HT1080 (cell line): ENCODE measurements at places on chromosomes 2 and 18. TPM values are rescaled to one million over a fixed set of nuclear protein-coding genes. Genes with fewer than 3 reads are reported as not detected.

DNA sequence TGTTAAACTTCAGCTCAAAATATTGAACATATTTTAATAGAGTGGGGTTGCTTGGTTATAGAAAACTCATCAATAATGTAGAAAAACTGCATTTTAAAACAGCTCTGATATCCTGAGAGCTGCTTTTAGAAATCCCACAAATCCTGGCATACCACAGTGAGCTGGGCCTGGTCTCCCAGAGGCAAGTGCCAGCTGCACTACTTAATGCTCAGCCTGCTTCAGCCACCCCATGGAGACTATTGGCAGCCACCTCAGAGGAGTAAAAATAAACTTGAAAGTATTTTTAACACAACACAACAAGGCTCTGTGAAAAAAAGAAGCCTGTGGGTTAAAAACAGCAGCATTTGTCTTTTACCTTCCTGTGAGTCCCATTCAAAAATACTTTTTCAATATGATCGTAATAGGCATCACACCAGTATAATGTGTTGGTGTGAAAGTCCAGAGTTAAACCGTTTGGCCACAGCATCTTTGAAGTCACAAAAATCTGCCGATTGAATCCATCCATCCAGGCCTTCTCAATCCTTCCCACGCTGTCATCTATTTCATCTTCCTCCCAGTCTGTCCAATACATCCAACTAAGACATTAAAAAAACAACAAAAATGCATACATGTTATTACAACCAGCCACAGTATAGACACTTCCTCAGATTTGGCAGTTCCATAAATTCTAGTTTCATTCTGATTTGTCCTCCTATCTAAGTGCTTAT is 1115.3 kb downstream of the LRP1B start:
- DNase-seq = no peak

DNA sequence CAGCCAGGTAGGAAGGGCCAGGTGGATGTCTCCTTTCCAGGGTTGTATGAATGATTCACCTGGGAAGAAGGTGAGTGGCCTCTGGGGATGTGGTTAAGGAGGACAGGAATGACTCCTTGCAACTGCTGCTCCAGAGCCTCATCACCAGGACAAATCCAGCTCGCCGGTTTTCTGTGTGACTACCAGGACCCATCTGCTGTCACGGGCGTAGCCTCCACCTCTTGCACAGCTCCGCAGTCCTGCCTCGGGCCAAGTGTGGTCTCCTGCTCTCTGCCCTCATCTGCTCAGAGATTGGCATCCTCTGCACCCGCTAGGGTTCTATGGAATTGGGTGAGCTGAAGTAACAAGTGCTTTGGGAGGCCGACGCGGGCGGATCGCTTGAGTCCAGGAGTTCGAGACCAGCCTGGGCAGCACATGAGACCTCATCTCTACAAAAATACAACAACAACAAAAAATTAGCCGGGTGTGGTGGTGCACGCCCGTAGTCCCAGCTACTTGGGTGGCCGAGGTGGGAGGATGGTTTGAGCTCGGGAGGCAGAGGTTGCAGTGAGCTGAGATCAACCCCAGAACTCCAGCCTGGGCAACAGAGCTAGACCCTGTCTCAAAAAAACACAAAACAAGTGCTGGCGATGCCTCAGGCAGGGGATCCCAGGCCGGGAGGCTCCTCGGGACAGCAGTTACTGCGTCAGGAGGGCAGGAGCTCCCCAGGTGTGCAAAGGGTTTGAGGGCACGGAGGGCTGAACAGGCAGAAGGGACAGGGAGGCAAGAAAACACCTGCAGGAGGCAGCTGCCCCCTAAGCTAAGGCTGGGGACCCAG is 831 bp upstream of the D2HGDH start:
- no peak for DNase-seq

DNA sequence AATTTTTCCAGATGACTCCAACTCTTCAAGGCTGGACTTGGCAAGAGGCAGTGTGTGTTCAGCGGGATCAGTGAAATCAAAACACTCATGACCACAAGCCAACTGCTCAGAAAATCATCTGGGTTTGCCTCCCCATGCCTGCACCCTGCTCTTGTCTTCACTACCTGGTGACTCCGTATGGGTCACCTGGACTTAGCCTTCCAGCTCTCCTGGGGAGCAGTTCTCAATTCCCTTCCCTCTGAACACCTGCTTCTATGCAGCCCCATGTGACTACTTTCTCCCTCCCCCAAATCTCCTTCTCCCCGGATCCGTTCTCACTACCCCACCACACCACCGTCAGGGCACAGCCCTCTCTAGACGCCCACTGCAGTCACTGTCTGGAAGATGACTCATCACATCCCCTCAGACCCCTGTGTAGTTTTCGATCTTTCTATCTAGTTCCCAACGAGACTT is 130.2 kb upstream of the ID2 start:
- DNase-seq = no peak

DNA sequence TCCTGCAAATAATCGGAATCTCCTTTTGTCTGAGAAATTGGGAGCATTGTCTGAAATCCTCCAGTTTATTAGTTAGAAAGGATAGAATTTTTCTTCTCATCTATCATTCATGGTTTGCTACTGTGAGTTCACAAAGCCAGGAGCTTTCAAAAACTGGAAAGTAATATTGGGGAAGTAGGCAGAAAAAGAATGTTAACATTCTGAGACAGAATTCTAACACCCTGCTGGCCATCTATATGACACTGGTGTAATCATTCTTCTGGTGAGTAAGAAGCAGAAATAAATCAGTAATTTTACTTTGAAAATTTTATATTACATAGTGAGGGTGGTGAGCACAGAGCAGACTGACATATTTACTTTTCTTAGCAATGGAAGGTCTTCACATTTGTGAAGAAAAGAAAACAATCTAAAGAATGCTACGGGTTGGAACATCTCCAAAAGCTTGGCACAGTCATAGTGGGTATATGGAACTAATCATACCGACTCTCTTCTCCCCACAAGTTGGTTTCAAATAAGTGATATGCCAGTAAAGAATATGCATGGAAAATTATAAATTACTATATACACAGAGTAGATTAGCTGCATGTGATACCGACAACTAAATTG is 344.9 kb downstream of the LPIN1 start:
- peak; percentile 46 for DNase-seq

GRCh38 chr2:184564092-184564491 is 34.2 kb upstream of the ZNF804A start:
- no peak for DNase-seq

AQP12A gene
- not detected in 2 replicates for total RNA-seq

DNA sequence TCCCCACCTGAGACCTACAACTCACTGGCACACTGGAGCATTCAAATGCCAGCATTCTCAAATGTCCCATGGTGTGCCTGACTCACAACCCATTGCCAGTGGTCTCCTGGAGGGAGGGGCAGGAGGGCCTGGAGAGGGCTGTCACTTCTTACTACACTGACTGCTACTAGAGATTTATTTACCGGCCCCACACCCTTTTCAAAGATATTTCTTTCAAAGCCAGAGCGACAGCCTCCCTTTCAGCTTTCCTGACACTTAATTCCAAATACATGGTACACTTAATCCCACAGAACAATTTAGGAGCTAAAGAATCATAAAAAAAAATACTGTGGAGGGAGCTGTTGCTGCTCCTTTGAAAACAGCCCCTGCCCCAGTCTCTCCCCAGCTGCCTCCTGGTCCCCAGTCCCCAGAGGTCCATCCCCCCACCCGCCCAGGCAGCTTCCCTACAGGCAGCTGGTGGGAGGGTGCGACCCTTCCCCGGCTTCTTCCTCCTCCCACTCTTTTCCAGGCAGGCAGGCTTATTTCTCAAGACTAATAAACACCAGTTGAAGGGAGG is 129.1 kb upstream of the SMAD2 start:
- no peak for DNase-seq

DNA sequence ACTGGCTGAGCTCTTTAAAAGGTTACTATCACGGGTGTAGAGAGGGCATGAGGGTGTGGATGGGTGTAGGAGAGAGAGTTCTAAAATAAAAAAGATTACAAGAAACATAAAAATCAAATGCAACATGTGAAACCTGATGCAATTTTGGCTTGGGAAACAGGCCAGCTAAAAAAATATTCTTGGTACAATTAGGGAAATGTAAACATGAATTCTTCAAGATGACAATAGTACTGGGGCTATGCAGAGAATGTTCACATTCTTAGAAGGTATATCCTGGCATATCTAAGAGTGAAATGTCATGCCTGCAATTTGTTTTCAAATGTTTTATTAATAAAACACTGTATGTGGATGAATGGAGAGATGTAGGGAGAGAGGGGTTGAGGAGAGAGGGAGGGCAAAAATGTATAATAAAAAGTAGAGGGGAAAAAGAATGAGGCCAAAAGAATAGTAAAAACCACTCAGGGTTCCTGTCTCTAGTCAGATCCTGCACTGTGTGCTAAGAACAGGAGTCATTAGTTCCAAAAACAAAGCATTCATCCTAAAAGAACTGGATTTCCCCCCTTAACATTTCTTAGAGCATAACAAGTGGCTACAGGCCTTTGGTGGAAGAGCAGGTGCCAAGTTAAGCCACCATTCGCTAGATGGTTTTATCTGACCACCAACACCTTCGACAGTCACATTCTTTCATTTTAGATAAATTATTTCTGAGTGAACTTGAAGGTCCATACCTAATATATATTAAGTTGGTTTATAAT is 77.3 kb downstream of the LPIN2 start:
- DNase-seq = no peak

DAPL1 gene
- total RNA-seq = not detected in 2 replicates

DNA sequence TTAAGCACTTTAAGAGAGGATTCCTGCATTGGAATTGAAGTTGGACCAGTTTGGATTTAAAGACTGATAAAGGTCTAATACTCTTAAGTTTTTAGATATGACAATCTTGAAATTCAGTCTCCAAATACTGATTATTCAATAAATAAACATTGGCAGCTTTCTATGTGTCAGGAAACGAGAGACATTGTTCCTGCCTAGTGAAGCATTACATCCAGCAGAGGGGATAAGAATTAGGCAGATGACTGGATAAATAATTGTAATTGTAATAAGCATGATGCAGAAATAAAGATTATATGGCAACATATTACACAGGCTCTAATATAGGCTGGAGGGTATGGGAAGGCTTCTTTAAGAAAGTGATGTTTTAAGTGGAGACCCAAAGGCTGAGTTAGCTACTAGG is 226.5 kb upstream of the MMADHC start:
- no peak for DNase-seq

GRCh38 chr2:119940856-119941255 is 72.0 kb upstream of the EPB41L5 start:
- no peak for DNase-seq

DNA sequence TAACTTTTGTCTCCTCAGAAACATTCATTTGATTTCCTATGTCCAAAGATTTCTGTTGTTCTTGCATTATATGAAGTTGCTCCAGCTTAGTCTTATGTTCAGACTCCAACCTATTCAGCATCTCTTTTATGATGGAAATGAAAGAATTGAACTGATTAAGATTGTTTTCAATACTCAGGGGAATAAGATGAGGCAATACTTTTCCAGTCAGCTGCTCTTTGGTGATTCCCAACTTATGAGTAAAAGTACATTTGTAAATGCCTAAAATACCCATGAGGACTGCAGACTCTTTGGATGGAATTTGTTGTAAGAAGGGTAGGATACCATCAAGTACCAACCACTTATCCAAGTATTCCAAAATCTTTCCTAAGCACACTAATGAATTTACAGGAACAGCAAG is 39.8 kb downstream of the TRAK2 start:
- DNase-seq = no peak

- DNase-seq = no peak
These were observed 350.4 kb upstream of the ZC3H15 start for GRCh38 chr2:186135686-186136085.

ANKRD62 gene
- 0.03 and 0.10 TPM in 2 replicates for total RNA-seq

SAG gene
- not detected in 2 replicates for total RNA-seq
